NCI-H82 (cell line): ENCODE measurements at places on chromosomes 1 and 21.
A peak's percentile ranks its signal among the peaks of the same experiment; 100 is the strongest.

GRCh38 chr1:200916152-200916551, 21.5 kb downstream of the INAVA start:
- no peak for DNase-seq

DNA sequence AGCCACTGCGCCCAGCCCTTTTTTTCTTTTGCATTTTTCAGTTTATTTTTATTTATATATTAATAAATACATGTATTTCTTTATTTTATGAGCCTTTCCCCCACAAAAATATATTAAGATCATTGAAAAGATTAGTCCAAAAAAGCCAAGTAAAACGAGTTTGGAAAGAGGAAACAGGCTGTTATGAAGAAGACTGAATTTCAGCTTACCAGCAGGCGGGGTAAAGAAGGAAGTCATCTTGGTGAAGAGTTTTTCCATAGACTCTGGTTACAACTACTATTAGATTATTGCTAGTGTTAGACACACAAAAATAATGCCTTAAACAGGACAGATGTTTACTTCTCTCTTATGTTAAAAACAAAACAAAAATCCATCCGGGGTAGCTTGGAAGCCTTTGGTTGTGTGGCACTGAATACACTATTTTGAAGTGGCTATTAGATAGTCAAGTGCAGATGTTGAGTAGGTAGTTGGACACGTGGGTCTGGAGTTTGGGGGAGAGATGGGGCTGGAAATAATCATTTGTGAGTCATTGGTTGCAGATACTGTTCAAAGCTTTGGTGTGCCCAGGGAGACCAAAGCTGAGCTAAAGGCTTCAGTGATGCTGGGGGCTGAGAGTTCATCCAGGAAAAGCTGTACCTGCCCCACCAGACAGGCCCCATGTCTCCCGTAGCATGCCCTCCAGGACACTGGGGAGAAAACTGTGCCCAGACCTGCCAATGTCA, 8.7 kb upstream of the LRRC71 start:
- DNase-seq: no peak

DNA sequence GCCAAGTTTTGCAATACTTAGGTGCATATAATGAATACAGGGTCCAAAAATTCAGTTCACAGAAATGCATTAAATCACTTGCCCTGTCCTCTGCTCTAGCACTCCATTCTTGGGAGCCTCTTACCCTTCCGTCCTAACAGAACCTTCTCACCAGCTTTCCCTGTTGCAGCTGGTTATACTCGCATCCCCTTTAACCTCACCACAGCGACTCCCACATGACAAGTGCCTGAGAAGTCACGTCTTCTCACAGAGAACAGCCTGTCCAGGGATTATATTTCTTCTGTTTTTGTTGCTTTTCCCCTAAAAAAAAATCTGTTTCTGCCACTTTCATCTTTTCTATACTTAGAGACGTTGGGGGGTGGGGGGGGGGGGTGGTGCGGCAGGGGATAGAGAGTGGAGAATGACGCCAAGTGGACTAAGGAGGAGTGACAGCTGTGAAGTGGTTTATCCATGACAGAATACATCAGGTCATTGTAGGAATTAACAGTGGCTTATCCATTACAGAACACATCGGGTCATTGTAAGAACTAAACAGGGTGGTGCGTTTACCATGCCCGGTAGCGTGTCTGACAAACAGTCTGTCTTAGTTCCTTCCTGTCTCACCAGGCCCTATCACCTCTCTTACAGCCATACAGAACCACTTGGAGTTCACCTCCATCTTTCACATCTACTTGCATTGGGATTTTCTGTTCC, 117.6 kb downstream of the UBE2U start:
- peak; percentile 95 for DNase-seq

- no peak for DNase-seq
Measured at GRCh38 chr1:111843177-111843576, 87.5 kb downstream of the DDX20 start.

DNA sequence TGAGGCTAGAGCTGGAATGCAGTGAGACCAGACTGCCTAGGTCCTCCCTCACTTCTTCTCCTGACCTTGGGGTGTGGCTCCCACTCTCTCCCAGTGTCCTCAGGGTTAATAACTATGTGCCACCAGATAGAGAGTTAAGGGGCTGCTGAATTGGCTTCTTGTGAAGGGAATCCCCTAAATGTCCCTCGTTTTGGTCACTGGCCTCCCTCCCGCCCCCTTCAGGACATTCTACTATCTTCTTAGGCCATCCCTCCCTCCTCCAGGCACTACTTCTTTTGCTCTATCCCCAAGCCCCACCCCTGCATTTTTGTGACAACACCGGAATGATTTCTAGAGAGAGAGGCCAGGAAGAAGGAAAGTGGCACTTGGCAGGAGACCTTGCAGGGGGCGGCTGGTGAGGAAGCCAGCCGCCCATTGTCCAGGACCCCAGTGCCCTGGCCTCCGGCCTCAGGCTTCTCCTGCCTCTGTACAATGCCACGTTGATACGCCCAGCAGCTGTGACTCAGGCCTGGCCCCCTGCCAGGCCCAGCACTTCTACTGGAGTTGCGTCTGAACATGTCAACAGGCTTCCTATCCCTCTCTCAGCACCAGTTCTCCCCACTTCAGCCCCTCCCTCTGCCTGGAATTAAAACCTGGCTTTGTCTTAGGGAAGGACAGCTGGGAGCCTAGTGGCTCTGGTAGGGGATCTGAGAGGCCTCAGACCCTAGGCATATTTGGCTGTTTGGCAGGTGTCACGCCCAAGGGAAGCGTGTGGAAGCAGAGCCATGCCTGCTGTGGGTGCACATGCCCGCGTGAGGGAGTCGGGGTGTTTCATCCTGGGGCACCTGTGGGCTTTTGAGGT, 9.1 kb downstream of the LMNA start:
- peak; percentile 100 for DNase-seq

- DNase-seq: no peak
Measured at GRCh38 chr1:164937291-164937690, 378.3 kb downstream of the PBX1 start.

DNA sequence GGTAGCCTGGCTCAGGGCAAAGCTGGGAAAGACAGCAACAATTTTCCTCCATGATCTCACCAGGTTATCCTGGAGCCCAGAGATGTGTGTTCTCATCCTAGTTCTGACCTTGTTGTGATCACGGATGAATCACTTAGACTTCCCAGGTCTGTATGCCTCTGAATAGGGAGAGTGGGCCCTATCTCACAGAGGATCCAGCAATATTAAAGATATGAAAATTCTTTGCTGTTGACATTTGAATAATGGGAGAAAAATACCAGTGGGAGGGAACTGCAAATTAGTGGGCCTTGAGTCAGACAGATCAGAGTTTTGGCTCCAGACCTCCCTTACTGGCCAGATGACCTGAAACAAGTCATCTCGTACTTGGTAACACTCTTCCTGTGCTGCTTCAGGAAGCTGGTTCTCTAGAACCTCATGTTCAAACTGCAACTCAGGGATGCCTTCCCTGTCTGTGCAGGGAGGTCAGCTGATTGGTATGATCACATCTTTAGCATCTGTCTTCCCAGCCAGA, 32.8 kb upstream of the RNF19B start:
- no peak for DNase-seq

DNA sequence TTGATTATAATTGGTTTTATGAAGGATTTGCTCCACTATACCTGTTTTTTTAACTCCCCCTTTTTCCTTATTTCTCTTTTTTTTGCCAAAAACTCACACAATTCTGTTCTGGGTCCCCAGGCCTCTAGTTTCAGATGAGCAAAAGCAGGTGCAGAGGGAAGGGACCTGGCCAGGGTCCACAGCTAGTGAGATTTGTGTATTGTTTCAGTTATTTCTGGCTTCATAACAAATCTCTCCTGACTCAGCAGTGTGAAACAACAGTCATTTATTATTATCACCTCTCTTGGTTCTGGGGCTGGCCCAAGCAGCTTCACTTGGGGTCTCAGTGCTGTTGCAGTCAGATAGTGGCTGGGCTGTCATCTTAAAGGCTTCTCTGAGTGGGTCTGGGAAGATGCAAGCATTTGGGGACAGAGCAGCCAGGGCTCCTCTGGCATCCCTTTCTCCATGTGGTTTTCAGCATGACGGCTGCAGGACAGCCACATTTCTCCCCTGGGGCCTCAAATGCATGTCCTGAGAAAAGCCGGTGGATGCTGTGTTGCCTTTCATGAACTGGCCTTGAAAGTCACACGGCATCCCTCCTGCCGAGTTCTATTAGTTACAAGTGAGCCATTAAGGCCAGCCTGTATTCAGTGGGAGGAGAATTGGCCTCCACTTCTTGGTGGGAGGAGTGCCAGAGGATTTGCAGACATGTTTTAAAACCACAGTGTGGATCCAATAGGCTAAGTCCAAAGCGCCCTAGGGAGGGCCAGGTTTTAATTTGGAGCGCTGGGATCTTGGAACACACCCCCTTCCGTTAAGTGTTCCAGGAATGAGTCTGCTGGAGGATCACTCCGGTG, 137.1 kb downstream of the CAMTA1 start:
- peak; percentile 46 for DNase-seq

GRCh38 chr1:209199822-209200221, 383.7 kb upstream of the CAMK1G start:
- DNase-seq: peak; percentile 60

GRCh38 chr1:93694039-93694438, 12.4 kb upstream of the BCAR3 start:
- no peak for DNase-seq

DNA sequence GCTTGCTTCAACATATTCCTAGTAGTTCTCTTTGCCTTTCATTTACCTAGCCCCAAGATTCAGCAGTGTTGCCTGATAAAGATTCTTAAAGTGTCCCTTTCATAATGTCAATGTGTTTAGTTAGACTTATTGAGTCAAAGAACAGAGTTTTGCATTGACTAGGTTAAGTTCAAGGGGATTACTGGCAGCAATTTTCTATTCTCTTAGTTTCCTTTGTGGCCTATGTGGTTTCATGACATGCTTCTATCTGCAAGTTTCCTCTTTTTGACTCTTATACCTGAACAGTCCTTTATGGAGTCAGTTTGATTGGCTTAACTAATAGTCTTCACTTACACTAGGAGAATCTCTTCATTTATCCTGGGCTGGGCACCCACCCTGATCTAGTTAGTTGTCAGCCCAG, 151.3 kb downstream of the ADGRL4 start:
- no peak for DNase-seq

DNA sequence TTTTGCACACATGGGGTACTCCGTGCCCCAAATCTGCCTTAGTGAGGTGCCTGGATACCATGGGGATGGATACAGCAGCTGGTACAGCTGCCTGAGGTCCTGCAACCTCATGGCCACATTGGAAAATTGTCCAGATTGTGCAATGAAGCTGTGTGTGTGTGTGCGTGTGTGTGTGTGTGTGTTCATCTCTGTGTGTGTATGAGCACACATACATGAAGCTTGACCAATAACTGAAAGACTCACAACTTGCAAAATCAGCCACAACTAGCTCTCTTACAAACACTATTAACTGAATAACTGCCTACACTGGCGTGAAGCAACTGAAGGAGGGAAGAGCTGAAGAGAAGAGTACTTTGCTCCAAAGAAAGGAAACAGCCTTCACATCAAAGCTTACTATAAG, 78.1 kb downstream of the ERG start:
- DNase-seq: no peak

GRCh38 chr1:71118086-71118485, 37.3 kb upstream of the ZRANB2 start:
- no peak for DNase-seq

DNA sequence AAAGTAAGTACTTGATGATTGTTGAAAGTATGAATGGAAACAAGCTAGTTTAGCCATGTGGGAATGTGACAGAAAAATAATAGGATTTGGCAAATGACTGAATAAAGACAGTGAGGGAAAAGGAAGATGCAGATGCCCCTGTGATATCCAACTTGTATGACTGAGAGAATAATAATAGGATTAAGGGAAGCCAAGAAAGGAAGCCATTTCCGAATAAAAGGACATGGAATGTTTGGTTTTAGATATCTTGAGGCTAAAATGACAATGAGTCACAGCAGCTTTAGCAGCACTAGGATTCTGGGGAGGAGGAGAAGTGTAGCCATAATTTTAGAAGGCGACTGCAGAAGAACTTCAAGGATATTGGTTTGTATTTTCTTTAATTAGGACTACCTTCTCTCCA, 109.2 kb downstream of the TTLL7 start:
- DNase-seq: no peak

GRCh38 chr1:76501586-76502219, 365.6 kb upstream of the ST6GALNAC5 start:
- no peak for DNase-seq

GRCh38 chr1:108612496-108612895, 48.4 kb downstream of the HENMT1 start:
- DNase-seq: peak; percentile 27

DNA sequence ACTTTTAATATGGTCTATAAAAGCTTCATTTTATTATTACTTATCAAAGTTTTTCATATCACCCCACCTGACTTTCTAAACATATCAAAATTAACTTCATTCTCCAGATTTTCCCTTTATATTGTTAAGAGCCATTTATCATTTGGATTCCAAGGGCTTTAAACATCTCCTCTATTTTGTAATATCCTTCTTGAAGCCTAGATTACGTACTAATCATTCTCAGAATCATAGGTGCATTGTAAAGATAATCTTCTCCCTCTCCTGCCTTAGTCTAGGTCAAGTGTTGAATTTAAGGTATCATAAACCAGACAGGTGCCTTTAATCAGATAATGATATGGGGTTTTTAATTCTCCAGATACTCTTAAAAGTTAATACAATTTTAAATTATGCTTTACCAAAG, 128.3 kb downstream of the LRRC40 start:
- no peak for DNase-seq

DNA sequence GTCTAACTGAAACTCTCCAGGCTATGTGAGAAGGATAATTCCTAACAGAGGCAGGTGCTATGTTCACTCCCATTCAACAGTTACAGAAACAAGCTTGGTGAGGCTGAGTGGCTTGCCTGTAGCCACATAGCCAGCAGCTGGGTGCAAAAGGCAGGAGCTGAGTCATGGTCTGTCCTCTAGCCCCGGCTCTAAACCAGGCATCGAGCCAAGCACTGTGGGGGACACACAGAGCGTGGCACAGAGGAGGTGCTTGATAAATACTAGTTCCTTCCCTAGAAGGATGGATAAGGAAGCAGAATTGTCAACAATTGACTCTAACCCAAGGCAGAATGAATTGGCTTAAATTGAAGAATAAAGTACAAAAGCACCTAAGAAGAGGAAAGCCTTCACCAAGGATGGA, 10.4 kb upstream of the KCNA2 start:
- DNase-seq: no peak

DNA sequence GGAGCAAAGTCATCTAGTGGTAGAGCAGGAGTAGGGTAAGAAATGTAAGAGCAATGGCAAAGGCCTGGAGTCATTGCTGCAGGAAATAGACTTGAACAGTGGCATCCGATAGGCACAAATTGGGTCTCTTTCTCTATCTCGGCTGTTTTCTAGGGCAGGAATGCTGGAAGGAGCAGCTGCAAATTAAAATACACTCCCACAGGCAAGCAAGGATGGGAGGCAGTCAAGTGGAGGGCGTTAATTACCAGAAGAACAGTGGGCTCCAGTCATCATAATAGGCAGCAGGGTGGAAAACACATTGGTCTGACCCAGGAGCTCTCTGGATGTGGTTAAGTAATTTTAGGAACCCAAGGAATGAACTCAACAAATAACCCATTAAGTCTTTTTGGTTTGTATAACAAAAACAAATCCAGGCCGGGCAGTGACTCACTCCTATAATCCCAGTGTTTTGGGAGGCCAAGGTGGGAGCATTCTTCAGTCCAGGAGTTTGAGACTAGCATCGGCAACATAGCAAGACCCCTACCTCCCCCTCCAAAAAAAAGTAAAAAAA, 7.8 kb upstream of the TDRD5 start:
- no peak for DNase-seq

GRCh38 chr1:168688644-168689326, 40.2 kb downstream of the DPT start:
- peak; percentile 18 for DNase-seq
